Endothelial cell of coronary artery (primary cell): ENCODE measurements at places on chromosomes 1 and 21. TPM values are rescaled to one million over a fixed set of nuclear protein-coding genes. Genes with fewer than 3 reads are reported as not detected.

PGLYRP3 gene
- not detected in 2 replicates for total RNA-seq

MYOG gene
- total RNA-seq, result not detected in 2 replicates

ALDH4A1 gene
- 11.8 and 11.9 TPM in 2 replicates for total RNA-seq

CFHR4 gene
- not detected in 2 replicates for total RNA-seq

LRRC39 gene
- 0.09 TPM in 2 replicates for total RNA-seq

MUTYH gene
- total RNA-seq, result 10.3 and 12.2 TPM in 2 replicates

PTGER3 gene
- total RNA-seq, result under 0.01 TPM in 2 replicates

L1TD1 gene
- total RNA-seq, result not detected in 2 replicates

FCGR3A gene
- total RNA-seq, result not detected in 2 replicates

CLCA2 gene
- 0.18 and 0.19 TPM in 2 replicates for total RNA-seq

CD5L gene
- total RNA-seq, result not detected in 2 replicates

DIO1 gene
- not detected in 2 replicates for total RNA-seq

CYP4A11 gene
- total RNA-seq, result not detected in 2 replicates
